ENCODE measurements at places on chromosomes 6 and 20.

GRCh38 chr6:87212596-87212995, 57.2 kb downstream of the ZNF292 start:
- H3K27me3 ChIP-seq = no peaks in the 10 kb centered on the region
- H3K27ac ChIP-seq = peak overlapping the region; percentile 41
- H3K4me3 ChIP-seq = no peak overlapping the region
- peaks cover 28% of the 10 kb centered on the region for H3K36me3 ChIP-seq

GRCh38 chr6:144331491-144331969, 46.4 kb downstream of the UTRN start:
- no peak overlapping the region for H3K4me3 ChIP-seq
- no peak overlapping the region for H3K27ac ChIP-seq
- H3K36me3 ChIP-seq = no peaks in the 10 kb centered on the region
- H3K4me1 ChIP-seq = peaks cover 28% of the 10 kb centered on the region
- H3K27me3 ChIP-seq = no peaks in the 10 kb centered on the region

- no peaks in the 10 kb centered on the region for H3K27me3 ChIP-seq
- no peak overlapping the region for H3K4me3 ChIP-seq
- no peaks in the 10 kb centered on the region for H3K36me3 ChIP-seq
- no peak overlapping the region for H3K27ac ChIP-seq
- DNase-seq = no peak
- no peaks in the 10 kb centered on the region for H3K4me1 ChIP-seq
These were observed 543.9 kb downstream of the RNF144B start for GRCh38 chr6:18931086-18931485.

DNA sequence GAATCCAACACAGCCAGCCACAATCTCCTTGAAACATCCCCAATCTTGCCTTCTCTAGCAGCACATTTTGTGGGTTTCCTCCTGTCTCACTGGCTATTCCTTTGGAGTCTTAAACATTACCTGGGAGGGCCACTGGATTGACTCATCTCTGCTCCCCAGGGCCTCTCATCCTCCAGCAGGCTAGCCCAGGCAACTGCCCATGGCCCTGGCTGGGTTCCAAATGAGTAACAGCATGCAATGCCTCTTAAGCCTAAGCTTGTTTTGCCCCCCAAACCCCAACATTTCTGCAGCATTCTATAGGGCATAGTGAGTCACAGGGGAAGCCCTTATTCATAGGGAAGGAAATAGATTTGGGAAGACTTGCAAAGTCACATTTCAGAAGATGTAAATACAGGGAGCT, 204.9 kb downstream of the FOXA2 start:
- DNase-seq = peak; percentile 29
- no peak overlapping the region for H3K4me3 ChIP-seq
- H3K27me3 ChIP-seq = no peaks in the 10 kb centered on the region
- no peaks in the 10 kb centered on the region for H3K36me3 ChIP-seq
- H3K4me1 ChIP-seq = no peaks in the 10 kb centered on the region

GRCh38 chr6:137167702-137168377, 5.6 kb downstream of the IL22RA2 start:
- peak overlapping the region; percentile 11 for H3K27ac ChIP-seq
- H3K27me3 ChIP-seq = no peaks in the 10 kb centered on the region
- peaks cover 38% of the 10 kb centered on the region for H3K4me1 ChIP-seq
- H3K4me3 ChIP-seq = no peak overlapping the region
- DNase-seq = no peak

GRCh38 chr20:20454367-20454766, 86.5 kb downstream of the INSM1 start:
- peak overlapping the region; percentile 81 for H3K4me3 ChIP-seq
- peaks cover 37% of the 10 kb centered on the region for H3K4me1 ChIP-seq
- H3K36me3 ChIP-seq = peaks cover 47% of the 10 kb centered on the region
- no peak for DNase-seq
- no peaks in the 10 kb centered on the region for H3K27me3 ChIP-seq

- peaks cover 28% of the 10 kb centered on the region for H3K36me3 ChIP-seq
- H3K4me3 ChIP-seq = no peak overlapping the region
- peaks cover 4% of the 10 kb centered on the region for H3K4me1 ChIP-seq
- DNase-seq = no peak
- H3K27me3 ChIP-seq = peaks cover 2% of the 10 kb centered on the region
These were observed 11.8 kb downstream of the UTRN start for GRCh38 chr6:144296973-144297372.

DNA sequence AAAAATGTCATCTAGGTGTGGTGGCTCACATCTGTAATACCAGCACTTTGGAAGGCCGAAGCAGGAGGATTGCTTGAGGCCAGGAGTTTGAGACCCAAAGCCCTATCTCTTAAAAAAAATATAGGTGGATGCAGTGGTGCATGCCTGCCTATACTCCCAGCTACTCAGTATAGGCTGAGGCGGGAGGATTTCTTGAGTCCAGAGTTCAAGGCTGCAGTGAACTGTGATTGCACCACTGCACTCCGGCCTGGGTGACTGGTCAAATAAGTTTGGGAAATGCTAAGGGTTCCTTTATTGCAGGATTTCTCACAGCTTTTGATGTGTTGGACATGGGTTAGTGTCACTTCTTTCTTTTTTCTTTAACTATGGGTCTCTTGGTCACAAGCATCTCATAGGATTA, 261.3 kb downstream of the PLCB1 start:
- no peaks in the 10 kb centered on the region for H3K36me3 ChIP-seq
- DNase-seq = no peak
- H3K27me3 ChIP-seq = peaks cover 3% of the 10 kb centered on the region
- H3K4me3 ChIP-seq = no peak overlapping the region

- H3K4me1 ChIP-seq = no peaks in the 10 kb centered on the region
- H3K36me3 ChIP-seq = no peaks in the 10 kb centered on the region
These were observed 7.0 kb upstream of the PRSS35 start for GRCh38 chr6:83505356-83505755.

GRCh38 chr20:34368547-34368946, 5.5 kb downstream of the ITCH start:
- H3K4me3 ChIP-seq = peak overlapping the region; percentile 30
- H3K4me1 ChIP-seq = peaks cover 45% of the 10 kb centered on the region
- DNase-seq = no peak
- H3K36me3 ChIP-seq = peaks cover 52% of the 10 kb centered on the region

GRCh38 chr6:170292111-170292406, 1.2 kb upstream of the DLL1 start:
- H3K27ac ChIP-seq = peak overlapping the region; percentile 34
- peaks cover 28% of the 10 kb centered on the region for H3K4me1 ChIP-seq
- no peak for DNase-seq
- peaks cover 61% of the 10 kb centered on the region for H3K27me3 ChIP-seq

- no peak overlapping the region for H3K4me3 ChIP-seq
- H3K27me3 ChIP-seq = no peaks in the 10 kb centered on the region
- no peak for DNase-seq
- H3K36me3 ChIP-seq = no peaks in the 10 kb centered on the region
These were observed 112.4 kb downstream of the SLX4IP start for GRCh38 chr20:10547276-10548114.

- no peak overlapping the region for H3K4me3 ChIP-seq
- H3K27me3 ChIP-seq = peaks cover 5% of the 10 kb centered on the region
- H3K36me3 ChIP-seq = no peaks in the 10 kb centered on the region
- no peaks in the 10 kb centered on the region for H3K4me1 ChIP-seq
- DNase-seq = no peak
- no peak overlapping the region for H3K27ac ChIP-seq
These were observed 194.6 kb downstream of the DLL1 start for GRCh38 chr6:170096191-170096802.

DNA sequence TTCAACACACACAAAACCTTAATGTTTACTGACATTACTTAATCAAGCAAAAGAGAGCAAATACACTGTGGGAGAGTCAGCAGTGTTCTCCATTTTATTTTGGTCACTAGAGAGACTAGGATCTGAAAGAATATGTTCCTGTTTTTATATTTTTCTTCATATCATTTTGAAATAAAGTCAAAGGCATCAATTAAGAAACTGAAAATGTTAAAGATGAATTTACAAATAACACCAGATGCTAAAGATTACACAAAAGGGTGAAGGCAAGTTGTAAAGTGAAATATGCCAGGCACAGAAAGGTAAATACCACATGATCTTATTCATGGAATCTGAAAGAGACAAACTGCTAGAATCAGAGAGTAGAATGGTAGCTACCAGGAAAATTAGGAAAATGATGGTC, 60.3 kb upstream of the FABP7 start:
- H3K27me3 ChIP-seq = peaks cover 2% of the 10 kb centered on the region
- no peaks in the 10 kb centered on the region for H3K4me1 ChIP-seq
- no peak overlapping the region for H3K27ac ChIP-seq
- no peaks in the 10 kb centered on the region for H3K36me3 ChIP-seq
- no peak for DNase-seq
- H3K4me3 ChIP-seq = no peak overlapping the region

DNA sequence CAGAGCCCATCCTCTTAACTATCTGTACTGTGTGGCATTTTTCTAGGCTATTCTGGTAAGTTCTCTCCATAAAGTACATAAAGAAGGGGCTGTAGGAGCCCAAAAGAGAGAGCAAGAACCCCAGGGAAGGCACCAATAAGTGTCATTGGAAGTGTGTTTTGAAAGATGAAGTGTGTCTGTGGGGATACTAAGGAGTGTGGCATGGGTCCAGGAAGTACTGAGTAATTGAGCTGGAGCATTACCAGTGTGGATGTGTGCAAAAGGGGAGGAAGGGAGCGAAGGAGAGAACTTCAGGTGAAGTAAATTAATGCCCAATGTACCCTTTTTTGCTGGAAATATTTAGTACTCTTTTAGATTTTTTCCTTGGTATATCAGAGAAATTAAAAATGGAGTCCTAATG, 63.9 kb downstream of the KCNS1 start:
- no peak overlapping the region for H3K4me3 ChIP-seq
- H3K27ac ChIP-seq = peak overlapping the region; percentile 19
- H3K27me3 ChIP-seq = no peaks in the 10 kb centered on the region

DNA sequence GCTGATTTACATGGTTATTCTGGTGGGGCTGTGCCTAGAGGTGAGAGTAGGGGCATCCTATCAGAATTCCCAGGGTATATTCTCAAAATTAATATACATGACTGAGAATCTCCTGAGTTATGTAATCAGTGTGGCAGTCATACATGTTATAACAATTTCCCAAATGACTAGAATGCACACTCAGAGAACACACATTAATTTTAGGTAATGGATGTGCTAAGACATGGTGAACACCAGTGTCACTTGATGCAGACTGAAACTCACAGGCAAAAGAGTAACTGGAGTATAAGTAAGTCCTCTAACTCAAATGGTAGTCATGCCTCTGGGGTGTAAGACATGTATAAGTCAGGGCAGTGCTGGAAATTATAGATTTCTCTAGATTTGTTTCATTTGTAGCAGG, 1198.4 kb upstream of the CITED2 start:
- no peak for DNase-seq
- peaks cover 13% of the 10 kb centered on the region for H3K4me1 ChIP-seq
- H3K4me3 ChIP-seq = no peak overlapping the region
- peaks cover 2% of the 10 kb centered on the region for H3K36me3 ChIP-seq
- H3K27ac ChIP-seq = peak overlapping the region; percentile 22

- H3K36me3 ChIP-seq = no peaks in the 10 kb centered on the region
- no peaks in the 10 kb centered on the region for H3K27me3 ChIP-seq
- no peak for DNase-seq
- no peak overlapping the region for H3K27ac ChIP-seq
- H3K4me3 ChIP-seq = no peak overlapping the region
These were observed 43.1 kb upstream of the SLC35B3 start for GRCh38 chr6:8478418-8478817.

DNA sequence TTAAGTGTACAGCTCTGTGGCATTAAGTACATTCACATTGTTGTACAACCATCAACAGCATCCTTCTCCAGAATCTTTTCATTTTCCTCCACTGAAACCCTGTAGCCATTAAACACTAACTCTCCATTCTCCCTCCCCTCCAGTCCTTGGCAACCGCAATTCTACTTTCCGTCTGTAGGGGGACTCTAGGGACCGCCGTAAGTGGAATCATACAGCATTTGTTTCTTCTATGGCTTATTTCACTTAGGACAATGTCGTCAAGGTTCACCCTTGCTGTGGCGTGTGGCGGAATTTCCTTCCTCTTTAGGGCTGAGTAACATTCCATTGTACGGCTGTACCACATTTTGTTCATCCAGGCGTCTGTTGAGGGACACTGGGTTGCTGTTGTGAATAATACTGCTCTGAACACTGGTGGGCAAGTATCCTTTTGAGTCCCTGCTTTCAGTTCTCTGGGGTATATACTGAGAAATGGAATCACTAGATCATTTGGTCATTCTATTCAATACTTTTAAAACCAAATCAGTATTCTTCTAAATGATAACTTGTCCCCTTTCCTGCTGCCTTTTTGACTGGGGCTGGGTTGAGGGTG, 50.7 kb downstream of the PPP1R3G start:
- H3K27ac ChIP-seq = no peak overlapping the region
- H3K4me3 ChIP-seq = no peak overlapping the region
- peaks cover 5% of the 10 kb centered on the region for H3K4me1 ChIP-seq
- H3K36me3 ChIP-seq = no peaks in the 10 kb centered on the region
- no peaks in the 10 kb centered on the region for H3K27me3 ChIP-seq

DNA sequence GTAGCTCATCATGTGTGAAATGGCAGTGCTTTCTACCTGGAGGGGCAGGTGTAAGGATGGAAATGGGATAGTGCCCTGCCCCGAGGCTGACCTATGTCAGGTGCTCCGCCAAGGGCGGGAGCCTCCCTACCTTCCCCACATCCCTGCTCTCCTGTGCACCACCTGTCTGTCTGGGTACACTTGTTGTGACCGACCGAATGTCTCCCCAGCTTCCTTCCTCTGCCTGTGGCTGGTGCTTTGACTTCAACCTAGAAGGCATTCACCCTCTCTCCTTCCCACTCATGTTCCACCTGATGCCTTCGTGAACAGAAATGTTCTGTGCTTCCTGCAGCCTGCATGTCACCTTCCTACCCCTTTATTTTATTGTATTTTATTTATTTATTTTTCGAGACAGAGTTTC, 114.8 kb downstream of the SCML4 start:
- H3K27ac ChIP-seq = no peak overlapping the region
- H3K36me3 ChIP-seq = peaks cover 11% of the 10 kb centered on the region
- H3K27me3 ChIP-seq = no peaks in the 10 kb centered on the region
- no peak overlapping the region for H3K4me3 ChIP-seq

GRCh38 chr20:19922716-19923115, 94.4 kb upstream of the NAA20 start:
- no peaks in the 10 kb centered on the region for H3K36me3 ChIP-seq
- no peak overlapping the region for H3K4me3 ChIP-seq
- DNase-seq = no peak
- no peaks in the 10 kb centered on the region for H3K27me3 ChIP-seq
- no peaks in the 10 kb centered on the region for H3K4me1 ChIP-seq

- peaks cover 67% of the 10 kb centered on the region for H3K4me1 ChIP-seq
- no peaks in the 10 kb centered on the region for H3K27me3 ChIP-seq
- H3K27ac ChIP-seq = peak overlapping the region; percentile 97
- H3K36me3 ChIP-seq = peaks cover 27% of the 10 kb centered on the region
These were observed 13.3 kb downstream of the ELOVL5 start for GRCh38 chr6:53335224-53335994.

DNA sequence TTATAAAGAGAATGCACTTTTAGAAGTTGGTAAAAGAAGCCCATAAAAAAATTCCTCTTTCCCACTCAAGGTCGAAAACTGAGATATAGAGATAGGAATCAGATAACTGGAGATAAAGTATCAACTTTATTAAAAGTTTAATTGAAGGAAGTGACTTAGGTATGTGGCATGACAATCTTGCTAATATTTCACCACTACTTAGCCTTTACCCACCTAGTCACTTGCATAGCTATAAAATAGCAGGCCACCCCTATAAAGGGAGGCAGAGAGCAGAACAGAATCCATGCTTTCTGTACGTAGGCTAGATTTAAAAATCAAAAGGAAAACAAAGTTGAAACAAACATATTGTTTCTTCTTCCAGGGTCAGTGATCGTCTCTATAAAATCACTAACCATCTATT, 13.2 kb upstream of the TBC1D32 start:
- peaks cover 22% of the 10 kb centered on the region for H3K27me3 ChIP-seq
- no peaks in the 10 kb centered on the region for H3K36me3 ChIP-seq
- H3K4me3 ChIP-seq = no peak overlapping the region
- no peak for DNase-seq

Measured in activated CD4-positive, alpha-beta T cell treated with anti-CD3 and anti-CD28 coated beads, Interleukin-2, amount 10 ng/mL, durations not matched to agents 24 days and 14 days (primary cell).